CD4-positive, alpha-beta T cell treated with Interleukin-6 at 100 ng/mL for 8 hours (primary cell): ENCODE measurements at places on chromosomes 4 and X.

- DNase-seq, result no peak
These were observed 472.5 kb downstream of the INPP4B start for GRCh38 chr4:142373610-142374009.

- DNase-seq, result no peak
These were observed 207.1 kb upstream of the ATP6AP2 start for GRCh38 chrX:40373641-40374040.

- no peak for DNase-seq
These were observed 582.0 kb upstream of the EPHA5 start for GRCh38 chr4:66252291-66252690.

GRCh38 chr4:184460499-184461285 is 13.7 kb downstream of the IRF2 start:
- DNase-seq, result no peak

DNA sequence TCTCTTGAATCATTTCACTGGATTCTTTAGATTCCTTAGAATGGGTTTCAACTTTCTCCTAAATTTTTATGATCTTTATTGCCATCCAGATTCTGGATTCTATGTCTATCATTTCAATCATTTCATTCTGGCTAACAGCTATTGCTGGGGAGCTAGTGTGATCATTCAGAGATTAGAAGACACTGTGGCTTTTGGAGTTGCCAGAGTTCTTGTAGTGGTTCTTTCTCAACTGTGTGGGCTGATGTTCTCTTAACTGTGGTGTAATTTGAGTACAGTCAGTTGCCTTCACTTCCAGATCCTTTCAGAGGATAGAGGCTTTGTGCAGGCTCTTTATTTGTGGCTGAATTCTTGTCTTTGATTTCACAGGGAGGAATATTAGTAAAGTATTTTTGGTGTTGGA is 12.1 kb upstream of the CSN2 start:
- no peak for DNase-seq

- peak; percentile 46 for DNase-seq
These were observed 35.1 kb downstream of the ENPEP start for GRCh38 chr4:110510955-110511544.

DNA sequence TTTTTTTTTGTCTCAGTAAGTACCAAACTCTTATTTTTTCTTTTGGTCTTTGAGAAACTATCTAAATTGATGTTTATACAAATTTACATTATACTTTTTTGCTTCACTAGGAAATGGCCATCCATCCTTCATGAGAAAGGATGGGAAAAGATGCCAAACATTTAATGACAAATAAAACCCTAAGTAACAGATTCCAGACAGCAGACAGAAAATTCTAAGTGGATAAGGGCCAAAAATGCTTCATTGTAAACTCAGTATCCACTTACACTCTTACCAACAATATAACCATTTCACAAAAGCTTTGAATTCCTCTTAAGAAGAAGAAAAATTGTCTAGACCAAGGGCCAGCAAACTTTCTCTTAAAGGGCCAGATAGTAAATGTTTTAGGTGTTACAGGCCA is 3.5 kb downstream of the GUCY1B1 start:
- DNase-seq, result no peak

DNA sequence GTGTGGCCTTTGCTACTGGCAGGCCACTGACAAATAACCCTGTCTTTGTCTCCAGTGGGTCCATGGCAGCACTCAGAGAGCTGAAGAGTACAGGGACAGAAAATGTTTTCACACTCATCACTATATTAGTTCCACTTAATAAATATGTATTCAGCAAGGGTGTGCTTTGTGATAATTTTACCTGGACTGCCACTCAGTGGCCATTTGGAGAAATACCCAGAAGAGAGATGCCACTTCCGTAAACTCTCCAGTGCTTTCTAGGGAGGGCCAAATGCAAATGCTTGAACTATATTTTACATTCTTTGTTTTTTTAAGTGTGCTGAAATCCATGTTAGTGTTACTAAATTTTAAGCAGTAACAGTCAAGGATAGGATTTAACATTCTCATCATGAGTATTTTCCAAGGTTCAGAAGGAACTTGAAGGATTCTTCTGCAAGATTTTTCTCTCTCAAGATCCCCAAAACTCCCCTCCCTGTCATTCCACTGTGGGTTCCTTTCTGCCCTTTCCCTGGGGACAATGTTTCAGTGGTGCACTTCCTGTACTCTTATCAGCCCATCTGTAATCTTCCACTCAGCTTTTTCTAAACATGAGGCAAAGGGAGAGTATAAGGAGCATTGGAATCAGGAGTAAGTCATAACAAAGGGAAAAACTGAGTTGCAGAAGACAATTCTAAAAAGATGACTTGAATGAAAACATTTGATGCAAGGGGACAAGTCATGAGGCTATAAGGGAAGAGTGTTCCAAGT is 46.0 kb downstream of the TFDP3 start:
- no peak for DNase-seq

DNA sequence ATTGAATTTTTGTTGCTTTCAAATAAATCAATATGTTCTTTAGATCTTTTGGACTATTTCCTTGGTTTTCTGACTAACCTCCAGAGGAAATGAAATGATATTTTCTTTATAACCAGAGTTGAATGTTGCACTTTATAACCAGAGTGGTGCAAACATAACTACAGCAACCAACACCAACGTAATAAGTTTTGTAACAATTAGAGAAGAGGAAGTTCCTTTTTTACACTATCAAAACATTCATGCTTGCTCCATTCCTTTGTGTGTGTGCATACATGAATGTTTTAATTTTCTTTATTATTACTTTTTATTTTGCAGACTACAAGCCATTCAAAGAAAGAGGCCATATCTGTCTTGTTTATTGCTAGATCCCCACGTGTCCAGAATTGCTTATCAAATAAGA is 193.0 kb upstream of the PPP3CA start:
- no peak for DNase-seq

GRCh38 chr4:111283066-111283677 is 660.3 kb upstream of the PITX2 start:
- DNase-seq, result no peak

GRCh38 chrX:134010690-134011089 is 25.3 kb upstream of the GPC3 start:
- DNase-seq, result no peak

- no peak for DNase-seq
These were observed 767.5 kb upstream of the MAGEB2 start for GRCh38 chrX:29447867-29448266.

- no peak for DNase-seq
These were observed 13.6 kb upstream of the ABLIM2 start for GRCh38 chr4:8171984-8172924.

GRCh38 chrX:136783159-136783558 is 2.4 kb upstream of the ARHGEF6 start:
- DNase-seq, result no peak

DNA sequence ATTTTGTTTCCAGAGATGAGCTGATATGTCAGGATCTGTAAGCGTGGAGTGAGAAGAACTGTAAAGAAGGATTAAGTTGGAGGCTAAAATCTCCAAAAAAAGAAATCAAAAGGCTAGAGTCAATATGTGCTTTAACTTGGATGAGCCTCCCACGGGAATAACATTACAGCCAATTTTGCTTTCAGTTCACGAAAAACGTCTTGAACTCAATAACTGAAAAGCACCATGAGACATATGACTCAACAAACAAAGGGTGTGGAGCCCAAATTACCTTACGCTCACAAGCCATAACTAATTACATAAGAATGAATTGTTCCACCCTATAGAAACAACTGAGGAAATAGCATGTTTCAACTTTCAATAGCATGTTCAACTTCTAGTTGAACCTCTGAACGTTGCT is 22.3 kb downstream of the TMPRSS11D start:
- DNase-seq, result no peak

- DNase-seq, result no peak
These were observed 665.2 kb downstream of the FAT4 start for GRCh38 chr4:125979950-125980349.

- DNase-seq, result no peak
These were observed 1.5 kb downstream of the BMP3 start for GRCh38 chr4:81031796-81032551.

- DNase-seq, result no peak
These were observed 29.4 kb downstream of the ELF4 start for GRCh38 chrX:130080791-130081367.

DNA sequence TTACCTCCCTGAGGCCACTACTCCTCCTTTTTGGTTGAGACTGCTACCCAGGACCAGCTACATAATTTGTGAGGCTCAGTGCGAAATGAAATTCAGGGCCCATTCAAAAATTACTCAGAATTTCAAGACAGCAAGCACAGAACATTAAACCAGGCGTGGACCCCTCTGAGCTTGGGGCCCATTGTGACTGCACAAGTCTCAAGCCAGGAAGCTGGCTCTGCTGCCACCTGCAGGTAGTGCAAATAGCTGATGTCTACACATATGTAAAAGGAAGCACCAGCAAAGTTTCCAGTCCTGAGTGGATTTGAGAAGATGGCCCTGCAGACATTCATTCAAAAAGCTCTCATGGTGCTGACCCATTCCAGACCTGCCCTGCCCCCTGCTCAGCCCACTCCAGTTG is 213.4 kb upstream of the LNX1 start:
- DNase-seq, result no peak

DNA sequence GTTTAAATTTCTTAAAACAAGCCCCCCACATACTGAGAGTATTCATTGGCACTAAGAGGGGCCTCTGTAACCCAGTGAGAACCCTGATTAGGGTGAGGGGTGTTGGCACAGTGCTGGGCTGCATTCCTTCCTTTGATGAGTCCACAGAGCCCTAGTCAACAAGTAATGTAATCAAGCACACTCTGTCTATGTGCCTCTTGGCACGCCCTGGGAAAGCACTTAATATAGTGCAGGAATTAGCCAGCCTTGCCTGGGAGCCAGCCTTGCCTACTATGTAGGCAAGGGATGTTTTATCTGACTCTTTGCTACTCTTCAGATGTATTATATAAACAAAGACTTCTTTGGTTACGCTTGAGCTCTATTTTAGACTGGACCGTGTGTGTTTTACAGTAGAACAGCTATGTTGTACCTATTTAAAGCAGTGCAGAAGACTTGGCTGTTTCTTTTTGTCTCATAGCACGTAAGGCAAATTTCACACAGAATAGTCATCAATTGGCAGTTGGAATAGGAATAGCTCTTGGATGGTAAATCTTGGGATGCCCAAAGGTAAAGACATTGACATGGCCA is 64.3 kb downstream of the FRAS1 start:
- no peak for DNase-seq

DNA sequence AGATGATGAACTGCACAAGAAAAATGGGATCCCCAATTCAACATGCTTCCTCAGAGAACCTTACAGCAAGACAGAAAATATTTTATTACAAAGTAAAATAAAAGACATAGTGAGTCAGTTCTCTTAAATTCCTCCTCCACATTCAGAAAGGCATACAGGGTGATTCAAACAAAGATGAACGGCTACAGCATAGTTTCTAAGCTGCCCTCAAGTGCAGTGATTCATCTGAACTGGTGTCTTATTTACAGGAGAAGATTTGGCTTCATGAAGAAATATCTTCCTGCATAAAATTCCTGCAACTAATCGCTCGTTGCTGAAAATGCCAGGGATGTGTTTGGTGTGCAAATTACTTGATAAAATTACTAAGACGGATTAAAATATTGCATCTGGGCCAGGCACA is 103.6 kb downstream of the PRKX start:
- DNase-seq, result no peak

DNA sequence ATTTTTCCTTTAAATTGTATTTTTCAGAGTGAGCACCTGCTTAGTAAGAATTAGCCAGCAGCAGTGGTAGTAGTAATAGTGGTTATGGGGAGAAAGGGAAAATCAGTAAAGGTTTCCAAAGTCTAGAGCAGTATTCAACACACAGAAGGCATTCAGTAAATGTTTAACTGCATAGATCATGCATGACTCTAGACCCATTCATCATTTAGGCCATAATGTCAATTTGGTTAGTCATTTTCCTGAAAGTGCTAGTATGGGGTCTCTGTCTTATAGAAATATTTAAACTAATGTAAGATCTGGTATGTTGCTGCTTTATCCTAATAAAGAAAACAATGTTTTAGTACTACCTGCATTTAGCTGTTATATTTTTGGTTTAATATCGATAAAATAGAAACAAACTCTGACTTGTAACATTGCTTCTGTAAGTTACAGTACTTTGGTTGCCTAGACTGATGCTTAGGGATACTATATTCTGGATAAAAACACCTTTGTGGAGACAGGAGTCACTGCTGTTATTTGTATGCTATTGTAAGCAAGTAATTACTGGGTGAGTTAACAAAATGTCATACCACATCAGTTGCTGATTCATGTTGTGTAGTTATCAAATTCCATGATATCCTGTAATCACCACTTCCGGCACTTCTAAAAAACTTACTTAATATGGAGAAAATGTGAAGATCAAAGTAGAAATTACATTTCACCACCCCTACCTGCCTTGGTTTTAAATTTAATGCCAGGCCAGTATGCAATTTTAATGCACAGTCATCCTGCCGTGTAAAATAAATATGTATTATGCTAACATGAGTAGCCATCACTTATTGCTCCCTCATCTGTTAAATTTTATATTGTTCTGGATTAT is 115.8 kb upstream of the BMPR1B start:
- DNase-seq, result no peak

- no peak for DNase-seq
These were observed 88.6 kb downstream of the NFKB1 start for GRCh38 chr4:102589743-102590142.

DNA sequence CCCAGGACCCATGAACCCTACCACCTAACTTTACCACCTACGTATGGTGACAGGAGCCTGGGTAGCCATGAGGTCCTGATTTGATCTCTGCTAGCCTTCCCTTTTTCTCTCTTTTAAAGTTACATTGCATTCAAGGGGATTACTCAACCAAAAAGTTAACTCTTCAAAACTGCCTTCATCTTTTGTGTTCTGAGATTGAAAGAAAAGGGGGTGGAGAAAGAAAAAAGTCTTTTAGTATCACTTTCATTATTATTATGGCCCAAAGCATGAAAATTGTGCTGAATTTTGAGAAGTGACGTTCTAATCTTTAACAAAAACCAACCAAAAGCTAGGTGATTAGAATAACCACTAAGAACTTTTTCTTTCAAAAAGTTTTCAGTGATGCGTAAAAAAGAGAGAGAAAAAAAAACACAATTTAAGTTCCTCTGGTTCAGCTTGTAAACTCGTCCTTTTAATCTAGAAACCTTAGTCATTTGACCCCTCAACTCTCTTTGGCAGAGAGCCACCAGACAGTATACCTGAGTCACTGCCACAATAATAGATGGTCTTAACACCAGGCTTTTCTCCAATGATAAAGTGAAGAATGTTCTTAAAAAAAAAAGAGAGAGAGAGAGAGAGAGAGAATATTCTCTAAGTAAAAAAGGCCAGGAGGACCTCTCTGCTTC is 347.4 kb upstream of the FGF13 start:
- DNase-seq, result no peak

- no peak for DNase-seq
These were observed 1206.0 kb upstream of the ADGRL3 start for GRCh38 chr4:59994118-59994517.

DNA sequence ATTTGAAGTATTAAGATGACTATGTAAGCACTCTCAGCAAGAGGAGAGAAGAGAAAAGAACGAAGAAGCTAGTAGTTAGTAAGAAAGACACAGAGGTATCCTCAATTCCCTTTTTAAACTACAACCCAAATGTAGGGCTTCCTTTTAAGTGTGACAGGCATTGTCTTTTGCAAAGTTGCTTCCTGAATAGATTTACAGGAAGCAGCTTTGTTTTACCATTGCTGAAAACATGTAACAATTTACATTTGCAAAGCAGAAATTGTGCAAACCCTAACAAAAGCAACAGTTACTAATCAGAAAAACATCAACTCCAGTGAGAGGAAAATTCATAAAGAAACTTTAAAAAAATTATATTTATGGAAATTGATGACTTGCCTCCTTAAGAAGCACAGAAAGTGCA is 96.4 kb downstream of the FAM13A start:
- no peak for DNase-seq
